ENCODE measurements at places on chromosomes 16 and 17. TPM values are rescaled to one million over a fixed set of nuclear protein-coding genes. Genes with fewer than 3 reads are reported as not detected.
A peak's percentile ranks its signal among the peaks of the same experiment; 100 is the strongest.

Gene ZNF23
- total RNA-seq = 9.2 TPM

Gene PSMC3IP
- 36.2 TPM for total RNA-seq

Gene OR3A3
- total RNA-seq = not detected

Gene HEATR9
- 2.3 TPM for total RNA-seq

Gene TLCD2
- 0.09 TPM for total RNA-seq

Gene MAP3K14
- 60.2 TPM for total RNA-seq

Gene TPSD1
- not detected for total RNA-seq

Gene APOBR
- total RNA-seq = 8.0 TPM

Gene OR1F1
- total RNA-seq = not detected

Gene PIPOX
- total RNA-seq = 2.2 TPM

Gene RAMP2
- total RNA-seq = not detected

Gene HS3ST3A1
- not detected for total RNA-seq

Gene TBC1D3D
- 0.86 TPM for total RNA-seq

Gene CHRNB1
- 6.3 TPM for total RNA-seq

Gene ARL5C
- total RNA-seq = not detected

Gene CCP110
- total RNA-seq = 30.1 TPM

Gene IL34
- total RNA-seq = not detected

DNA sequence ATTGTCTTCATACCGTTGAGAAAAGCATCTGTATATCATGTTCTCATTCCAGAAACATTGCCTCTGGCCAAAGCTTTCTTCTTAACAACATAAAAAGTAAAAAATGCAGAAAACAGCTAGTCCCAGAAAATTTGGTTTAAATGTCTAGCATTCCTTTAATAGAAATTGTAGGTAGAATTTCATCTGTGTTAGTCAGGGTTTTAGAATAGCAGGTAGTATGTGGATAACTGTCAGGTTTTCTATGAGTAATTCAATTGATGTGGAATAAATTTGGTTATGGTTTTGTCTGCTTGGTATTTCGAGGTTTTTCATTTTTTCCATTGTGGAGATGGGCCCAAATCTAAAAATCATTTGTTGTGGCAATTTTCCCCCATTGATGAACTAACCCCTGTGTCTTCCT is 616.7 kb downstream of the KCNJ2 start:
- DNase-seq = no peak

- DNase-seq = no peak
Observed at GRCh38 chr16:79037521-79038373, 562.8 kb downstream of the MAF start.

GRCh38 chr16:88804552-88805339 is 1.2 kb downstream of the CDT1 start:
- DNase-seq = no peak

DNA sequence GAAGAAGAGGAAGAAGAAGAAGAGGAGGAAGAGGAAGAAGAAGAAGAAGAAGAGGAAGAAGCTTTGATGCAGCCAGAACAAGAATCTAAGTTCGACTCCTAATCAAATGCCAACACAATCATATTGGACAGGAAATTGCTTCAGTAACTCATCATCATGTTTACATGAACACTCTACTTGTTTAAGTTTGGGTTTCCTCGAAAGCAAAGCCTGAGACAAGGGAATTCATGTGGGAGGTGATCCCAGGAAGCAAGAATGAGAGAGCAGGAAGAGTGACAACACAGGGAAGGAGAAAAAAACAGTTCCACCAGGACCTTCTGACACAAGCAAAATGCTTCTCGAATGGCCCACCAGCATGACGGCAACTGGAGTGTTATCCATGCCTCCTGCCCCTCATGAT is 279.0 kb downstream of the PMP22 start:
- no peak for DNase-seq

- DNase-seq = no peak
Observed at GRCh38 chr17:33019161-33019890, 27.7 kb downstream of the SPACA3 start.

- no peak for DNase-seq
Observed at GRCh38 chr17:58279016-58279711, 1.6 kb downstream of the MPO start.

- no peak for DNase-seq
Observed at GRCh38 chr17:60386147-60387058, 5.5 kb downstream of the USP32 start.

DNA sequence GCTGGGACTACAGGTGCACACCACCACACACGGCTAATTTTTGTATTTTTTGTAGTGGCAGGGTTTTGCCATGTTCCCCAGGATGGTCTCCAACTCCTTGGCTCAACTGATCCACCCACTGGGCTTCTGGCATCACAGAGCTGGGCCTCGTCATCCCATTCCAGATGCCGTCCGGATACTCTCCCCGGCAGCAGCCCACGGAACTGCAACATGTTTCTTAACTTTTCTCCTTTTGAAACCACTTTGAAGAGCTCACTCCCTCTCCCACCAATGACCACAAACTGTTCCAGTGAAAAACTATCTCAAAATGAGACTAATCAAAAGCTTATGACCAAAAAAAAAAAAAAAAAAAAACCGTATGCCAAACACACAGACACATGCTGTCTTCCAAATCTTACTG is 17.6 kb downstream of the PEMT start:
- DNase-seq = no peak

- no peak for DNase-seq
Observed at GRCh38 chr16:51053775-51054174, 97.3 kb downstream of the SALL1 start.

GRCh38 chr16:49278944-49279725 is 2.5 kb downstream of the CBLN1 start:
- DNase-seq = no peak

DNA sequence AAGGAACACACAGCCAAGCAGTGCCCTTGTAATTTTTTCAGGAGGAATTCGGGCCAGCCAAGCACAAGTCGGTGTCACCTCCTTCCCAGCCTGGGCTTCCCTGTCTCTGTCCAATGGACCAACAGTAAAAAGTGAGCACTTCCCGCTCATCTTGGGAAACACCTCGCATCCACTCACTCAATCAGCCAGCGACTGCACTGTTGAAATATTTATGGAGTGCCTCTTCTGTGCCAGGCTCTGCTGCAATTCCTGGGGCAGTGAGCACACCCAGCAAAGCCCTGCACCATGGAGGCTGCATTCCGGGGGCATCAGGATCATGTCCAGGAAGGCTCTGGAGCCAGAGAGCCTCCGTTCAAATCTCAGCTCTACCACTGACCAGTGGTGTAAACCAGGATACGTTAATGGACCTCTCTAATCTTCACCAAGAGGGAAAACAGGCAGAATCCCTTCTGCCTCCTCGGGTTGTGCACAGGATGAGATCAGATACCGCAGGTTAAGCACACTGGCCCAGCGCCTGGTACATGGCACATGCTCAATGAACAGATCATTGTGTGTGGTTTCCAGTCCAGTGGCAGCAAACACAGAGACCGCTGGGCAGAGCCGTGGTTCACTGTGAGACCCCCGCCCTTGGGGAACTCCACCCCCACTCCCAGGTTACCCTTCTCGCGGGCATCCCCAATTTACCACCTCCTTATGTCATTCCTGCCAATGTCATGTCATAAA is 194.3 kb downstream of the ZNF423 start:
- DNase-seq = no peak

DNA sequence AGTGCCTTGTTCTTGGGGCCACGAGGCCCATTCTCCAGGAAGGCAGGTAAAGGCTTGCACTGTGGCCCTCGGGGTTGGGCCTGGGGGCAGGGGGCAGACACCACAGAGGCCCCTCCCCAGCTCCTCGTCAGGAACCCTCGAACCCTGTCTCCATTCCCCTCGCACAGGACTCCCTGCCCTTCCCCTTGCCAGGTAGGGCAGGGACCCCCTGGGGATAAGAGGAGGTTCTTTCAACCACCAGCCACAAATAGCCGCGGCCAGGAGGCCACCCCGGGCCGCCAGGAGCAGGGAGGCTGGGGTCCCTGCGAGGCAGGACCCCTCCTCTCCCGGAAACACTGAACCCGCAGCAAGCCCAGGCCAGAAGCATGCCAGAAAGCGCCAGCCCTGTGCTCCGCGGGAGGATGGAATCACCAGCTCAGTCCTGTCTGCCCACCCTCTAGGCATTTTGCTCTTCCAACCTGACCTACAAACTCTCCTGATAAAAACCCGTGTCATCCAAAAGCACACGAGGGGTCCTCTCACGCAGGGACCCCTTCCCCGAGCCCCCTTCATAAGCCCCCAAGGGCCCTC is 45.6 kb downstream of the SLC47A1 start:
- DNase-seq = no peak

DNA sequence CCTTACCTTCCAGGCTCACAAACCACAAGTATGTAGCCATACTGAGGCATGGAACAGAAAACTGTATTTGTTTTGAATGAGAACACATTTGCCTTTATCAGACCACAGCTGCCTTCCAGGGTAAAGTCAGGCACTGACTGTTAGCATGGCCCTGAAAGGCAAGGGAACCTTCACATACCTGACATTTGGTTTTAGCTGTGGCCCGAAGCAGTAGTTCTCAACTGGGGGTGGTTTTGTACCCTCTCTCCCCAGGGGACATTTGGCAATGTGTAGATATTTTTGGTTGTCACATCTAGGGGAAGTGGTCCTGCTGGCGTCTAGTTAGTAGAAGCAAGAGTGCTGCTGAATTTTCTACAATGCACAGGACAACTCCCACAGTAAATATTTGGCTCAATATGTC is 9.2 kb downstream of the HERPUD1 start:
- no peak for DNase-seq

DNA sequence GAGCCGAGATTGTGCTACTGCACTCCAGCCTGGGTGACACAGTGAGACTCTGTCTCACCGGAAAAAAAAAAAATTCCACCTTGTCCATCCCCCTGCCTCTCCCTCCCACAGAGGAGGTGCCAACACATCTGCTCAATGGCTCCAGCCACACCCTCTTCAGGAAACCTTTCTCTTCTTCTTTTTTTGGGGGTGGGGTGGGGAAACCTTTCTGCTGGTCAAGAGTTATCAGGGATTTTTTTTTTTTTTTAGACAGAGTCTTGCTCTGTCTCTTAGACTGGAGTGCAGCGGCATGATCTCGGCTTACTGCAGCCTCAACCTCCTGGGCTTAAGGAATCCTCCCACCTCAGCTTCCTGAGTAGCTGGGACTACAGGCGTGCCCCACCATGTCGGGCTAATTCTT is 18.7 kb downstream of the TNS4 start:
- DNase-seq = no peak

- DNase-seq = no peak
Observed at GRCh38 chr16:78628461-78629045, 529.1 kb downstream of the WWOX start.

GRCh38 chr16:14505846-14506245 is 124.2 kb downstream of the PARN start:
- DNase-seq = no peak

DNA sequence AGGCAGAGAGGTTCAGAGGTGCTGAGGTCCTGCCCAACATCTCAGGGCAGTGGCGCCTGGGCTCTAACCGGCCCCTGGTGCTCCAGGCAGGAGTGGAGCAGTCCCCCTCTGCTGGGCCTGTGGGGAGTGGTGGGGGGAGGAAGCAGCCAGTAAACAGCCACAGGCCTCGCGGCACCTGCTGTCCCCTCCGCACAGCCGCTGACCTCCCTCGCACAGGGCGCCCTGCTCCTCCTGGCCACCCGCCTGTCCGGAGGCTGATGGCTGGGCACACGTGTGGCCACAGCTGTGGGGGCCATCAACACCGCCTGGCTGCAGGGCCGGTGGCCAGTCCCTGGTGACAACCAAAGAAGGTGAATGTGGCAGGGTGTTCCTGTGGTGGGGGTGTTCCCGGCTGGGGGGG is 36.8 kb upstream of the PABPN1L start:
- no peak for DNase-seq

- DNase-seq = no peak
Observed at GRCh38 chr17:16371742-16372141, 9.1 kb upstream of the UBB start.

GRCh38 chr17:32936894-32937500 is 9.0 kb downstream of the TMEM98 start:
- peak; percentile 36 for DNase-seq

- no peak for DNase-seq
Observed at GRCh38 chr17:47864791-47865216, 13.8 kb upstream of the SP6 start.

- no peak for DNase-seq
Observed at GRCh38 chr17:71163121-71163812, 957.6 kb upstream of the SOX9 start.

DNA sequence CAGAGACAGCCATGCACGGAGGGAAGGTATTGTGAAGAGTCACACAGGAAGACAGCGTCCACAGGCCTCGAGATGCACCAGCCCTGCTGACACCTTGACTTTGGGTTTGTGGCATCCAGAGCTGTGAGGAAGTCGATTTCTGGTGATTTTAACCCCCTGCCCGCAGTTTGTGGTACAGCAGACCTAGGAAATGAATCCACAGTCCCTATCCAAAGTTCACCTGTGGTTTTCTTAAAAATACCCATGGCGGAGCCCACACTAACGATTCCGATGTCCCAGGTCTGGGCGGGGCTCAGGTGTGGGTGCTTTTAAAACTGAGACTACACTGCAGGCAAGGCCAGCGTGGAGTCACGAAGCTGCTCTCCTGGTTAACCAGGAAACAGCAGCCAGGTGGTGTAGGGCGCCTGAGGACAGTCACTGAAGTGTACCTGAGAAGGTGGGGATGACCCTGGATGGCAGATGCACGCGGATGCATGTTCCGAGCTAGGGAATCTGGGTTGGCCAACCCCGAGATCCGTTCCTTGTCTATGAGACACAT is 14.4 kb upstream of the MEAK7 start:
- peak; percentile 86 for DNase-seq

DNA sequence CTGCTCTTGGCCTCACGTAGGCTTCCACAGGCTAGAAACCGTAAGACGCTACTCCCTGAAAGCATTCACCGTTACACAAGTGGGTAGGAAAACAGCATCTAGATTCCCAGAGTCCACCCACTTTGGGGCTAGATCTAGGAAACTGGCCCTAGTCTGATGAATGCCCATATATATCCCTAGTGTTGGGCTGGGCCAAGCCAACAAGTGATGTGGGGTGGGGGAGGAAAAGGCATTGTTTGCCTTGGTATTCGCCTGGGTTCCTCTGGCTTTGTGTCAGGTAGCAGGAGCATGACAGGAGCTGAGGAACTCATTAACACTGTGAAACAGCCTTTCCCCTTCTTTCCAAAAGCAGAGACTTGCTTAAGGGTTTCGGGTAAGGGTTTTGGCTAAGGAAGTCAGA is 112.4 kb downstream of the SMG6 start:
- no peak for DNase-seq

- peak; percentile 78 for DNase-seq
Observed at GRCh38 chr17:40540448-40540847, 24.8 kb downstream of the CCR7 start.

- DNase-seq = no peak
Observed at GRCh38 chr17:64200080-64201032, 62.7 kb downstream of the TEX2 start.
